Upper lobe of left lung (tissue), 6 donors: ENCODE measurements at places on chromosomes 2 and 18. TPM values are rescaled to one million over a fixed set of nuclear protein-coding genes. Genes with fewer than 3 reads are reported as not detected.
A peak's percentile ranks its signal among the peaks of the same experiment; 100 is the strongest.

The MOCOS gene
- total RNA-seq, result 3.1 TPM

- no peaks in the 10 kb centered on the region for H3K4me1 ChIP-seq
- H3K4me3 ChIP-seq, result no peak overlapping the region
- H3K36me3 ChIP-seq, result no peaks in the 10 kb centered on the region
These were observed 597.5 kb downstream of the SLC4A3 start for GRCh38 chr2:220224691-220225543.

The MAP3K19 gene
- total RNA-seq, result 0.34 TPM

DNA sequence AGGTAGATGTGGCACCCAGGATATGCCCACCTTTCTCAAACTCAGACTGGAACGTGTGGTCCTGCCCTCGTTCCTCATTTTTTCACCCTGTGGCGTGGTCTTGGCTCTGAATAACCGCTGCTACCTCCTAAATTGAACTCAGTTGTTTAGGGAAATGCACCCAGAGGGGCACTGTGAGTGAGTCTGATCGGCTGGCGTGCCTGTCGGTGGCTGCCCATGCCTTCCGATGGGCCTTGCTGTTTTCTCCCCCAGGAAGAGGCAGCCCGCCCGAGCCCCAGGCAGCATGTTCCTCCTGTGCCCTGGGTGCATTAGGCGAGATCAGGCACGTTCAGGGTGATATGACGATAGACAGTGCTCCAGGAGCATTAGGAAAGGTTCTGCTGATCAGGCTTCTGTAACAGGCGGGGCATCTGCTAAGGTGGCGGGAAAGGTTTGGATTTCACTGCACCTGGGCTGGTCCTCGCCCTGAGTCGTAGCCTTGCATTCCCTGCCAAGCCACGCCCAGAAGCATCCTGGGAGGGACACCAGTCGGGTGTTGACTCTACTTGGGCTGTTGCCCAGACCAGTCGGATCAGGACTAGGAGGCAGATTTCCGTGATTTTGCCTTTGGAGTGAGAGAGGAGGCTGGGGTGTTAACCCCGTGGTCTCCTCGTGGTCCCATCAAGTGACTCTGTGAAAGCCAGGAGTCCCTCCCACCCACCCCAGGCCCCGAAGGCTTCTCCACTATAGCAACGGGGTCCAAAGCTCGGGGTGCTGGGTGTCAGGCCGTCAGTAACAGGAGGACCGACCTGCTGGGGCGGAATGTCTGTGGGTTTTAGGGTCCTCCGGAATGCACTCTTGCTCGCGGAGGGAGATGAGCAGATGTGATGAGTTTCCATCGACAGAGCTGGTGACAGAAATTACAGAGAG is 75.1 kb downstream of the SH3BP4 start:
- no peak overlapping the region for H3K27ac ChIP-seq
- DNase-seq, result peak; percentile 48

- no peak overlapping the region for H3K4me3 ChIP-seq
- H3K4me1 ChIP-seq, result no peaks in the 10 kb centered on the region
- H3K27me3 ChIP-seq, result no peaks in the 10 kb centered on the region
- no peaks in the 10 kb centered on the region for H3K36me3 ChIP-seq
- DNase-seq, result no peak
- no peak overlapping the region for H3K27ac ChIP-seq
These were observed 51.7 kb upstream of the SMIM21 start for GRCh38 chr18:75478996-75479880.

The RNASEH1 gene
- total RNA-seq, result 19.5 TPM

The ESCO1 gene
- total RNA-seq, result 29.6 TPM

GRCh38 chr2:28606986-28607441 is 111.2 kb downstream of the PLB1 start:
- no peak for DNase-seq
- no peaks in the 10 kb centered on the region for H3K27me3 ChIP-seq
- H3K36me3 ChIP-seq, result no peaks in the 10 kb centered on the region
- no peak overlapping the region for H3K27ac ChIP-seq
- no peak overlapping the region for H3K4me3 ChIP-seq

- no peaks in the 10 kb centered on the region for H3K27me3 ChIP-seq
- H3K27ac ChIP-seq, result no peak overlapping the region
- H3K36me3 ChIP-seq, result no peaks in the 10 kb centered on the region
- no peak overlapping the region for H3K4me3 ChIP-seq
- no peak for DNase-seq
These were observed 89.4 kb upstream of the FHL2 start for GRCh38 chr2:105488285-105488684.

The IGFBP5 gene
- 87.1 TPM for total RNA-seq

GRCh38 chr2:205053827-205054410 is 508.6 kb downstream of the PARD3B start:
- DNase-seq, result no peak
- no peaks in the 10 kb centered on the region for H3K4me1 ChIP-seq
- H3K27ac ChIP-seq, result no peak overlapping the region
- no peaks in the 10 kb centered on the region for H3K36me3 ChIP-seq

DNA sequence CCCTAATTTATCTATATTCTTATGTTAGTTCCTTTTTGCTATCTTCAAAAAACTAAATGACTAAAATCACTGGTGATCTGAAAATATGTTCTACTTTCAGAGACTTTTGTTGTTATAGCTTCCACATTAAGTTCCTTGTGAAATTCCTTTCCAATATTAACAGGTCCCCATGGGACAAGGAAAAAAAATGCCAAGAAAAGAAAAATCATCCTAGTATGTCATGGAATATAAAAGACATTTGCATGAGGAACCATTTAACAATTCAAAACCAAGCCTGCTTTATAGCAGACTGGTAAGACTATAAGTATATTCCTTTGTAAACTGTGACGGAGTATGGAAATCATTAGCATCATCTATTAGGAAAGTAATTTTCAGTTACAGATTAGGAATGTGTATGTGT is 48.1 kb downstream of the COBLL1 start:
- no peak for DNase-seq
- no peaks in the 10 kb centered on the region for H3K36me3 ChIP-seq
- no peak overlapping the region for H3K27ac ChIP-seq
- H3K4me3 ChIP-seq, result no peak overlapping the region
- no peaks in the 10 kb centered on the region for H3K27me3 ChIP-seq

The LIMS2 gene
- 79.8 TPM for total RNA-seq

DNA sequence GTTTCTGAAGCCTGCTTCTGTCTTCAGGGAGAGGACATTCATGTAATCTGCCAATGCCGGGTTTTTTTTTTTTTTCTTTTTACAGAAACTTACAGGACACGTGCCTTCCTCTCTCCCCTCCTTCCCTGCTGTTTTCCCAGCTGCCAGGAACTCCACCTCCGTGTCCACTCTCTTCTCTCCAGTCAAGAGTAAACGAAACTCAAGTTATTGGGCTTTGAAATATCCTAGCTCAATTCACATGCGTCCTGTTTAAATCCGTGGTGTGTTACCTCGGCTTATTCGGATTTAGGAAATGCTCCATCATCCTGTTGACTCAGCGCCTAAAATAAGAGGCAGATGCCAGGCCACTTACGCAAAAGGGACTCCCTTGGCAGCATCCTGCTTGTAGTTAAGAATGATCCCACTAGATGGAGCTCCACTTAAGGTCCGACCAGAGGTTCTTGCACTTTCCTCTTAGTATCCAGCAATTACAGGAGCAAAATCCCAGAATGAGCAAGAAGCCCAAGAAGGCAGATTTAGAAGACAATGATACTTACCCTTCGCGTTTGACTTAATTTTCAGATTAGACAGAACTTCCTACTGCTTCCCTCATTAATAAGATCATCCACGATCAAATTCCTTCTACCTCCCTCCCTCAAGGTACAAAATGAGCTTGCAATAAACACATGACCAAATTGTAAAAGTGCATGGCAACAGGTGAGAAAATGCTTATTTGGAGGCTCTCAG is 97.2 kb upstream of the ZCCHC2 start:
- peak; percentile 88 for DNase-seq
- H3K4me1 ChIP-seq, result peaks cover 12% of the 10 kb centered on the region
- H3K27ac ChIP-seq, result peak overlapping the region; percentile 80
- H3K27me3 ChIP-seq, result no peaks in the 10 kb centered on the region
- H3K36me3 ChIP-seq, result no peaks in the 10 kb centered on the region

GRCh38 chr2:229414631-229415030 is 143.5 kb upstream of the PID1 start:
- H3K36me3 ChIP-seq, result no peaks in the 10 kb centered on the region
- no peak for DNase-seq
- no peak overlapping the region for H3K27ac ChIP-seq
- H3K4me1 ChIP-seq, result peaks cover 22% of the 10 kb centered on the region
- no peaks in the 10 kb centered on the region for H3K27me3 ChIP-seq

The PPP1R1C gene
- total RNA-seq, result 13.1 TPM

The TNFRSF11A gene
- 1.7 TPM for total RNA-seq

DNA sequence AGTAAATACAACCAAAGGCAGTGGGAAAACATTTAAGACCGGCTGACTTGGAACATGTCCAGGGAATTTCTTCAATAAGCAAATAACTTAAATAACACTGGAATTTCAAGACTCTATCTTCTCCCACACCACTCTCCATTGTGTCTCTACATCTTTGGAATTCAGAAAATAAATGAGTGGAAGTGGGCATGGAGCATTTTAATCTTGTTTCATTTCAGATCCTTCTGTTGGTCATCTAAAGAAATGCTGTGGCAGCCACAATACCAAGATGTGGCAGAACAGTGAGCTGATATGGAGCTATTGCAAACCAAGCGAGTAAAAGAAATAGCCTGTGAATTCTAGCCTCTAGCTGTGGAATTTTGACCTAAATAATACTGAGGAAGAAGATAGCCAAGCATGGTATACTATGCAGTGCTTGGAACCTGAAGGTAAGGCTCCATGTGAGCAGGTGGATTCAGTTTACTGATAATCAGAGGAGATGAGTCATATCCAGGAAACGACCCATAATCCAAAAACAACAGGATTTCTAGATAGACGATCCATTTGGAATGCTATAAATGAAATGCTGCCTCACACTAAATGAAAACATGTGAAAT is 157.1 kb upstream of the SCN7A start:
- DNase-seq, result no peak
- H3K27ac ChIP-seq, result no peak overlapping the region
- no peak overlapping the region for H3K4me3 ChIP-seq
- no peaks in the 10 kb centered on the region for H3K27me3 ChIP-seq
- H3K36me3 ChIP-seq, result no peaks in the 10 kb centered on the region

GRCh38 chr2:69682525-69682924 is 39.0 kb upstream of the AAK1 start:
- no peak for DNase-seq
- H3K27me3 ChIP-seq, result no peaks in the 10 kb centered on the region
- H3K36me3 ChIP-seq, result no peaks in the 10 kb centered on the region
- H3K27ac ChIP-seq, result no peak overlapping the region
- H3K4me3 ChIP-seq, result no peak overlapping the region
- H3K4me1 ChIP-seq, result peaks cover 23% of the 10 kb centered on the region

The CBLN2 gene
- not detected for total RNA-seq

GRCh38 chr2:195359043-195359735 is 297.8 kb upstream of the SLC39A10 start:
- H3K4me1 ChIP-seq, result no peaks in the 10 kb centered on the region
- H3K4me3 ChIP-seq, result no peak overlapping the region
- no peaks in the 10 kb centered on the region for H3K27me3 ChIP-seq
- no peak for DNase-seq

GRCh38 chr2:207801259-207801658 is 31.6 kb upstream of the FZD5 start:
- peaks cover 6% of the 10 kb centered on the region for H3K4me1 ChIP-seq
- no peak for DNase-seq
- no peaks in the 10 kb centered on the region for H3K36me3 ChIP-seq
- no peak overlapping the region for H3K4me3 ChIP-seq
- H3K27me3 ChIP-seq, result no peaks in the 10 kb centered on the region

DNA sequence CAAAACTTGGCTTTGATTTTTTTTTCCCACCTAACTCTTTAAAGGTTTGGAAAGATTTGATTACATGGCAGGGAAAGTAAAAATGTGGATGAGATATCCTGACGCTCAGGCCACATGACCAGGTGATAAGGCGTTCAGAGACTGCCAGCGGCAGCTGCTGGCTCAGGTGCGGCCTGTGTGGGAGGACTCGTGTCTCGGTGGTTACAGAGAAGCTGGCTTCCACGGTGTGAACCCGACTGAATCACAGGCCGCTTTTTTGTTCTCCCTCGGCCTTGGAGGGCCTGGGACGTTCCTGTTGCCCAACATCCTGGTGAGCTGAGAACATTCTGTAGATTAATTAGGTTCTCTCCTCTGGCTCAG is 124.2 kb upstream of the ZNF516 start:
- no peak overlapping the region for H3K4me3 ChIP-seq
- peak; percentile 69 for DNase-seq

GRCh38 chr2:105369777-105370690 is 28.8 kb downstream of the FHL2 start:
- H3K36me3 ChIP-seq, result no peaks in the 10 kb centered on the region
- H3K27me3 ChIP-seq, result no peaks in the 10 kb centered on the region
- no peak overlapping the region for H3K4me3 ChIP-seq
- peak; percentile 87 for DNase-seq

- no peak overlapping the region for H3K4me3 ChIP-seq
- H3K27me3 ChIP-seq, result no peaks in the 10 kb centered on the region
- no peaks in the 10 kb centered on the region for H3K4me1 ChIP-seq
- no peak for DNase-seq
- no peaks in the 10 kb centered on the region for H3K36me3 ChIP-seq
These were observed 25.3 kb downstream of the GNAL start for GRCh38 chr18:11714244-11714918.

- no peaks in the 10 kb centered on the region for H3K27me3 ChIP-seq
- H3K4me1 ChIP-seq, result peaks cover 49% of the 10 kb centered on the region
- no peaks in the 10 kb centered on the region for H3K36me3 ChIP-seq
- DNase-seq, result no peak
These were observed 49.9 kb downstream of the LPIN2 start for GRCh38 chr18:2963048-2963447.

The RGPD4 gene
- total RNA-seq, result not detected

GRCh38 chr2:240797914-240798313 is 22.1 kb downstream of the KIF1A start:
- no peaks in the 10 kb centered on the region for H3K4me1 ChIP-seq
- H3K27ac ChIP-seq, result no peak overlapping the region
- H3K36me3 ChIP-seq, result no peaks in the 10 kb centered on the region

GRCh38 chr2:218722876-218723785 is 12.5 kb downstream of the TTLL4 start:
- H3K27ac ChIP-seq, result no peak overlapping the region
- no peak overlapping the region for H3K4me3 ChIP-seq
- H3K4me1 ChIP-seq, result peaks cover 4% of the 10 kb centered on the region
- no peak for DNase-seq
- no peaks in the 10 kb centered on the region for H3K36me3 ChIP-seq

GRCh38 chr2:152924722-152925121 is 206.3 kb downstream of the ARL6IP6 start:
- DNase-seq, result peak; percentile 71
- H3K4me3 ChIP-seq, result no peak overlapping the region
- no peaks in the 10 kb centered on the region for H3K36me3 ChIP-seq
- peaks cover 5% of the 10 kb centered on the region for H3K4me1 ChIP-seq
- H3K27me3 ChIP-seq, result no peaks in the 10 kb centered on the region
- no peak overlapping the region for H3K27ac ChIP-seq
